Chondrocyte (in vitro differentiated cells): ENCODE measurements at places on chromosomes 4 and X. TPM values are rescaled to one million over a fixed set of nuclear protein-coding genes. Genes with fewer than 3 reads are reported as not detected.
A peak's percentile ranks its signal among the peaks of the same experiment; 100 is the strongest.

DNA sequence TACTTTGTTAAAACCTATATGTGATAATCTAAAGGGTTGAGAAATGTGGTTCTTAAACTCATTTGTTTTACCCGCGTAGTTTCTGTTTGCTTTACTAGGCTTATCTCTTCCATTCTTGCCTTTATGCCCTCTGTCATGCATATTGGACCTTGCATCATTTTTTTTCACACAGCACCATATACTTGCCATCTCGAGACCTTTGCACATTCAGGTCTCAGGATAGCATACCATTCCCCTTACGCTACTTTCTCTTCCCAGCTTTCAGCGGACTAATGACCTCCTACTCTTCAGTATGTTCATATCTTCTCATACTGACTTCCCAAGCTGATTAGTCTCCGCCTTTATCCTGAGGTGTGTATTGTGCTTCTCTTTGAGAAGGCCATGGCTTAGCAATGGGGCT lies 40.5 kb downstream of the USP38 start:
- peaks cover 4% of the 10 kb centered on the region for H3K36me3 ChIP-seq
- H3K27ac ChIP-seq: no peak overlapping the region
- H3K4me1 ChIP-seq: no peaks in the 10 kb centered on the region
- H3K4me3 ChIP-seq: no peak overlapping the region
- no peaks in the 10 kb centered on the region for H3K27me3 ChIP-seq

CLCN4 gene
- total RNA-seq: 2.2 to 4.2 TPM (median 4.2 TPM) in 3 replicates

DNA sequence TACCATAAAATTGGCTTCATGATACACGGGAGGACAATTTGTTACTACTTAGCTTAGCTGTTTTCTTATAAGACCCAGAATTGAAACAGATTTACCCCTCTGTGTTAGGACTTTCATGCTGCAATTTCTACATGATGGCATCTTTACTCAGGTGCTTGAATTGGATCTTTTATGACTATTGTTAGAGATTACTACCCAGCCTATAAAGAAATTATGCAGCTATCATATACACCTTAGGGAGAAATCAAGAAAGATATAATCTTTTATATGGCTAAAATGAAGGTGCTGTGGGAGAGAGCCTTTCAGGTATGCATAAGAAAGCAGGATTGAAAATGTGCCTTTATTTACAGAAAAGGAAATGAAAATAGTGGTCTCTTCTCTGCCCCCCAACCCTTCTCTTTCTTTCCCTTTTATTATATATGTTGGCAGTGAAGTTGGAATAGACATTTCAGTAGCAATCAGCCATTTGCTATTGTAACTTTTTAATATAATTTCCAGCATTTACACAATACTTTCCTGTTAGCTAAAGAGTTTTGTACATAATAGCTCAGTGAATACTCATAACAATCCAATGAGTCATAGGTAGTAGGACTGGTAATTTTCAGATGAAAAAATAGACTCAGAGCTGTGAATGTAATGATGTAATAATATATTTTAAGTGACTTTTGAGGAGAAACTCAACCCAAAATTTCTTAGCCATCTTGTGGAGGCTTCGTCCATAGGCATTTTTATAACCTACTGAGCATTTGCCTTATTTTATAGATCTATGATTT lies 311.8 kb downstream of the ADGRL3 start:
- no peak for DNase-seq

DNA sequence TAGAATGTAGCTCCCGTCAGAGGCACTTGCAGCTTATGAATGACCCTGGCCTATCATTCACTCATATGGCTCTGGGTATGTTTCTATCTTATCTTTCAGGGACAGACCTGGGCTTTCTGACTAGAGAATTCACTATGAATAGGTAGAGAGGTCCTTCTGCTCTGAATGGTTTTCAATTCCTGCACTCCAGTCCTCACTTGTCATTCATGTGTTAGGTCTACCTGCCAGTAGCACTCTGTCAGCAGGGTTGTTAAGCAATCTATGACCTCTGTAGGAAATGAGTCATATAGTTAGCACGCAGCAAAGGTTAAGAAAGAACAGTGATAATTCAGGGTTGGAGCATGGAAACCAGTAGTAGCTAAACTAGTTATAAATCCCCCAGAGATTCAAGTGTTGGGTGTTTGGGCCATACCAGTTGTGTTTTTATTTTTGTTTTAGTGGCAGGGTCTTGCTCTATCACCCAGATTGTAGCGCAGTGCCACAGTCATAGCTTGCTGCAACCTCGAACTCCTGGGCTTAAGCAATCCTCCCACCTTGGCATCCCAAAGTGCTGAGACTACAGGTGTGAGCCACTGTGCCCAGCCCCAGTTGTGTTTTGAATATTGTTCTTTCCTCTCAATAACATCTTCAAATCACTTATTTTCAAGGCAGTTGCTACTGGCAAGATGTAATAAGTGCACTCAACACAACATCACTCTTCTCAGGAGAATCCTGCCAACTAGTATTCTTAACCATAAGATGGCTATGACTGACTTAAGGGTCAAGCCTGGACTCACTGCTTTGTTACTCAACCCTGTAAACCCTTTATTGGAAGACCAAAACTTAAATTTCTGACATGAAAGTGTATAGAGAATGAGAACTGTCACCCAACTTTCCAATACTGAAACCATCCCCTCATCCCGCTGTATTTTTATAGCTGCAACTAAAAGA lies 25.1 kb downstream of the ARL13A start:
- H3K4me3 ChIP-seq: no peak overlapping the region
- peaks cover 6% of the 10 kb centered on the region for H3K4me1 ChIP-seq
- H3K36me3 ChIP-seq: no peaks in the 10 kb centered on the region
- DNase-seq: no peak
- H3K27ac ChIP-seq: peak overlapping the region; percentile 74
- no peaks in the 10 kb centered on the region for H3K27me3 ChIP-seq

DCAF12L2 gene
- 0.19 TPM in 1 of 3 replicates, not detected in the others for total RNA-seq

DNA sequence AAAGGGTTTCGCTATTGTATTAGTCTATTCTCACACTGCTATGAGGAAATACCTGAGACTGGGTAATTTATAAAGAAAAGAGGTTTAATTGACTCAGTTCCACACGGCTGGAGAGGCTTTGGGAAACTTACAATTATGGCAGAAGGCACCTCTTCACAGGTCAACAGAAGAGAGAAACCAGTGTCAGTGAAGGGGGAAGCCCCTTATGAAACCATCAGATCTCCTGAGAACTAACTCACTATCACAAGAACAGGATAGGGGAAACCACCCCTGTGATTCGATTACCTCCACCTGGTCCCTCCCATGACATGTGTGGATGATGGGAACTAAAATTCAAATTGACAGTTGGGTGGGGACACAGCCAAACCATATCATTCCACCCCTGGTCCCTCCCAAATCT lies 589.5 kb downstream of the CENPC start:
- no peak overlapping the region for H3K4me3 ChIP-seq
- no peaks in the 10 kb centered on the region for H3K4me1 ChIP-seq
- DNase-seq: no peak
- peaks cover 12% of the 10 kb centered on the region for H3K27me3 ChIP-seq
- no peaks in the 10 kb centered on the region for H3K36me3 ChIP-seq

INPP4B gene
- 18.7 to 30.0 TPM (median 29.2 TPM) in 3 replicates for total RNA-seq

GRCh38 chr4:94911106-94911505 lies 153.4 kb downstream of the BMPR1B start:
- no peaks in the 10 kb centered on the region for H3K27me3 ChIP-seq
- H3K36me3 ChIP-seq: no peaks in the 10 kb centered on the region
- H3K4me3 ChIP-seq: no peak overlapping the region
- DNase-seq: no peak
- H3K4me1 ChIP-seq: peaks cover 4% of the 10 kb centered on the region

DNA sequence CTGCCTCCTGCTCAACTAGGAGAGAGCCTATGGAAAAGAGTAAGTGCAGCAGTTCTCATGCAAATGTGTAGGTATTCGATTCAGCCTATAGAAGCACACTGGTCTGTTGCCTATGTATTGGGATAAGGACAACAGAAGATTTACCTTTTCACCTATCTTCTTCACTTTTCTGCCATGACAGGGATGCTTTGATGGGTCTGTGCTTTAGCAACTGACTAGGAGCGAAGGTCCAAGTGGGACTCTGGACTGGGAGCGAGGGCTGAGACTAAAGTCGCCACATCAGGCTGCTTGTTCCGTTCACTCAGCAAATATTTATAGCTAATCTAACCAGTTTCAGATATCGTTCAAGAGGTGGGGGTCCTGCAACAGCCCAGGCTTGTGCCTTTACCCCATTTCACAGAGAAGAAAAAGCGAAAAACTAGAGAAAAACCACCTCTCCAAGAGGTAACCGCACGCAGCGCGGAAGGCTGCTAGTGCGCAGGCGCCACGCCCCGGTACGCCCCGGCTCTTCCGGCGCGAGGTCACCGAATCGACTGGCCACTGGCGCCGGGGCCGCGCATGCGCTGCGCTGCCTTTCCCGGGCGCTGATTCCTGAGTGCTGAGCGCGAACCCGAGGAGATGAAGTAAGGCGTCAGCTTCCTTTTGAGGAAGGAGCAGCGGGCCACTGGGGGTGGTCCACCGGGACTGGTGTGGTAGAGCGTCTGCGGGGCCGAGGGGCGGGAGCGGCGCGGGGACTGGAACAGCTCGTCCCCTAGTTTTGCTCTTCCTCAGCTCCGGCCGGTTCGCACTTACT lies at the start of gene RBMX2:
TSS of gene RBMX2 (plus strand) at position 573 of the 793 bp plus-strand sequence. CDS start at position 619, 46 bp downstream.
- H3K4me3 ChIP-seq: peak within 1 kb of the TSS; percentile 79
- no peak for DNase-seq
- peaks cover 11% of the 10 kb centered on the region for H3K4me1 ChIP-seq

ZNF157 gene
- 0.15 to 0.22 TPM in 2 of 3 replicates, not detected in the other for total RNA-seq

DNA sequence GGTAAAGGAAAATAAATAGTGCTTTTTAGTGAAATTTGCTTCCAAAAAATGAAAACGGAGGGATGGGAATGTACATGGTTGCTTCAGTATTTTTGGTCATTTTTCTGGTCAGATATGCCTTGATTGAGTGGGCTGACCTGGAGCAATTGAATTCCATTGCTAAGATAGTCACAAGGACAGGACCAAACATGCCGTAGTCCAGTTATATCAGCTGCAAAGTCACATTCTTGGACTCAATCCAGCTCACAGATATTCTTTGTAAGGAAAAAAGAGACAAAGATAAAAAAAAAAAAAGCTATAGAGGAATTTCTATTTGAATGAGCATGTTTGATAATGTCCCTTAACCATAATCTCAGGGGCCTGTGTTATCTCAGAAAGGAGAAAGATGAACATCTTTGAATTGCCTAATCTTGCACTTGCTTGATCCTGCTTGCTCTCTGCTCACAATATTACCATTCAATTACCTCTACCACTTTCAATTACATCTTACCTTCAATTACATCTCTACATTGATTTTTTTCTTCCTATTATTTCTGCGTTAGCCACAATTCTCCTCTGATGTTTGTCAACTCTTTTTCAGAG lies 75.4 kb upstream of the PACRGL start:
- no peak overlapping the region for H3K4me3 ChIP-seq
- no peak for DNase-seq
- H3K4me1 ChIP-seq: peaks cover 15% of the 10 kb centered on the region
- H3K27ac ChIP-seq: no peak overlapping the region
- no peaks in the 10 kb centered on the region for H3K27me3 ChIP-seq
- no peaks in the 10 kb centered on the region for H3K36me3 ChIP-seq

- H3K27ac ChIP-seq: no peak overlapping the region
- no peaks in the 10 kb centered on the region for H3K27me3 ChIP-seq
- DNase-seq: no peak
- no peak overlapping the region for H3K4me3 ChIP-seq
These were observed 9.1 kb downstream of the QDPR start for GRCh38 chr4:17502756-17503155.

SOX3 gene
- not detected in 3 replicates for total RNA-seq

GRCh38 chrX:10981506-10981905 lies 129.6 kb upstream of the HCCS start:
- no peak for DNase-seq
- no peak overlapping the region for H3K4me3 ChIP-seq
- no peak overlapping the region for H3K27ac ChIP-seq
- peaks cover 9% of the 10 kb centered on the region for H3K4me1 ChIP-seq
- H3K36me3 ChIP-seq: no peaks in the 10 kb centered on the region
- H3K27me3 ChIP-seq: no peaks in the 10 kb centered on the region

- H3K27ac ChIP-seq: no peak overlapping the region
- H3K36me3 ChIP-seq: no peaks in the 10 kb centered on the region
- no peak for DNase-seq
- H3K27me3 ChIP-seq: peaks cover 1% of the 10 kb centered on the region
- H3K4me3 ChIP-seq: no peak overlapping the region
These were observed 175.0 kb upstream of the EPHA5 start for GRCh38 chr4:65845199-65845773.

NXF3 gene
- total RNA-seq: 0.10 to 0.75 TPM in 2 of 3 replicates, not detected in the other

DNA sequence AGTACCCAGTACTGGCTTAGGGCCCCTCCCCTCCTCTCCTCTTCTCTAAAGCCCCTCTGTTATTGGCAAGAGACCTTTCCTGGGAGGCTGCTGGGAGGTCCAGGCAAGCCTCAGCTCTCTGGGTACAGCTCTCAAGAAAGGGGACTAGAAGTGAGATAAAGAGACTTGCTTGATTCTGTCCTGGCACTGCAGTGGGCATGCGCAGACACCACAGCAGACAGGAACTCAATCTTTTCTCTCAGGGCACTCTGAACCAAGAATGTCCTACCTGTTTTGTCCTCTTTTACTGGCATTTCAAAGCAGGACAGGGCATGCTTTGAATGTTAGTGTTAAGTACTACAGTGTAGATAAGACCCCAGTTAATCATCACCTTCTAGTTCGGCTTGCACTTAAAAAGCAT lies 74.9 kb downstream of the NYX start:
- H3K4me1 ChIP-seq: peaks cover 30% of the 10 kb centered on the region
- no peak for DNase-seq
- H3K36me3 ChIP-seq: peaks cover 2% of the 10 kb centered on the region
- no peak overlapping the region for H3K27ac ChIP-seq
- no peak overlapping the region for H3K4me3 ChIP-seq

DNA sequence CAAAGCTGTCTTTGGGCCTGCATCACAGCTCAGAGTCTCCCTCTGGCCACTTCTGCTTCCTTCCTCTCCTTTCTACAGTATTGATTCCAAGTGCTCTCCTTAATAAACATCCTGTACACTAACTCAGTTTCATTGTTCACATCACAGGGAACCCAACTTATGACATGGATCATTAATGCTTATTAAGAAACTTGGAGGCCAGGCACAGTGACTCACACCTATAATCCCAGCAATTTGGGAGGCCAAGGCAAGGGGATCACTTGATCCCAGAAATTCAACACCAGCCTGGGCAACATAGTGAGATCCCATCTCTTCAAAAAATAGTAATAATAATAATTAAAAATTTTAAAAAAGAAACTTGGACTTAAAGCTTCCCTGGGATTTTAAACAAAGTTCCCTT lies 89.2 kb upstream of the EFHC2 start:
- H3K4me3 ChIP-seq: no peak overlapping the region
- no peaks in the 10 kb centered on the region for H3K27me3 ChIP-seq
- peaks cover 2% of the 10 kb centered on the region for H3K36me3 ChIP-seq

- no peaks in the 10 kb centered on the region for H3K36me3 ChIP-seq
- no peaks in the 10 kb centered on the region for H3K27me3 ChIP-seq
- no peak for DNase-seq
- H3K4me3 ChIP-seq: no peak overlapping the region
- no peak overlapping the region for H3K27ac ChIP-seq
- H3K4me1 ChIP-seq: no peaks in the 10 kb centered on the region
These were observed 250.4 kb downstream of the MAGEB5 start for GRCh38 chrX:26466387-26466786.

EDA gene
- total RNA-seq: 0.65 to 1.1 TPM (median 0.85 TPM) in 3 replicates

GRCh38 chr4:118774321-118774720 lies 61.6 kb downstream of the SEC24D start:
- H3K4me3 ChIP-seq: no peak overlapping the region
- H3K27me3 ChIP-seq: no peaks in the 10 kb centered on the region

MAGEC2 gene
- total RNA-seq: not detected in 3 replicates

PDCL2 gene
- not detected in 3 replicates for total RNA-seq

GRCh38 chrX:68261060-68261672 lies 172.1 kb downstream of the OPHN1 start:
- H3K36me3 ChIP-seq: no peaks in the 10 kb centered on the region
- no peak overlapping the region for H3K27ac ChIP-seq
- no peaks in the 10 kb centered on the region for H3K27me3 ChIP-seq
- DNase-seq: no peak
- H3K4me3 ChIP-seq: no peak overlapping the region
